Fibroblast of skin of right biceps (primary cell): ENCODE measurements at places on chromosomes 6 and 20.

GRCh38 chr6:15877231-15877630 is 214.4 kb upstream of the DTNBP1 start:
- DNase-seq, result no peak

DNA sequence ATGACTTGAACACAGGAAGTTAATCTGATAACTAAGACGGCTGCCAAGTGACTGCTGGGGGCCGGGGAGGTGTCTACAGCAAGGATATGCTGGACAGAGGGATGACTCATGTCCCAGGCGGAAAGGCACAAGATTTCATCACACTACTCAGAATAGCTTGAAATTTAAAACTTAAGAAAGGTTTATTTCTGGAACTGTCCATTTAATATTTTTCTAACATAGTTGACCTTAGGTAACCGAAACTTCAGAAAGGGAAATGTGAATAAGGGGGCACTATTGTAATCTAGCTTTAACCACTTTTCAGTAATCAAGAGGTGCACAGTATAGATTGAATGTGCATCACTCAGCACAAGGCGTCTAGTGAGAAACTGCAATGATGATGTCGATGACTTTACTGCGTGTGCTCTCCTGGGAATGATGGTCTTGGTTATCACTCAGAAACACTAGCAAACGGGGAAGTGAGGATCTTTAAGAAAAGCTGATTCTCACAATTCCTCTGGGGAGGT is 171.5 kb downstream of the QKI start:
- peak; percentile 91 for DNase-seq

DNA sequence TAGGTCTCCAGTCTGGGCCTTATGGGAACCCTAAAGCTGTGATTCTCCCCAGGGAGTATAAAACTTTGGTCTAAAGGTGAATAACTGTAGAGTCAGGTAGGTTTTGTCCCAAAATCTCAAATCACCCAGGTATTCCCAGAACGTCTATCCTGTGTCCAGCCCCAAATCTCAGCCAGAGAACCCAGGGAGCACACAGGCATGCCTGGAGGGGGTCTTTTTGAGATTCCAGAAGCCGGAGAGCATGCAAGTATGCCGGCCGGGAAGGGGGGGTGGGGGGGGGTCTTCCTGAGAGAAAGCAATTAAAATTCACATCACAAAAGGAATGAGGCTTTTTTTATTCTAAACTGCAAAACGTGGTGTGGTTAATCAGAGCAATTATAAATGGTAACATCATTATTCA is 210.0 kb downstream of the PTPRT start:
- DNase-seq, result no peak

DNA sequence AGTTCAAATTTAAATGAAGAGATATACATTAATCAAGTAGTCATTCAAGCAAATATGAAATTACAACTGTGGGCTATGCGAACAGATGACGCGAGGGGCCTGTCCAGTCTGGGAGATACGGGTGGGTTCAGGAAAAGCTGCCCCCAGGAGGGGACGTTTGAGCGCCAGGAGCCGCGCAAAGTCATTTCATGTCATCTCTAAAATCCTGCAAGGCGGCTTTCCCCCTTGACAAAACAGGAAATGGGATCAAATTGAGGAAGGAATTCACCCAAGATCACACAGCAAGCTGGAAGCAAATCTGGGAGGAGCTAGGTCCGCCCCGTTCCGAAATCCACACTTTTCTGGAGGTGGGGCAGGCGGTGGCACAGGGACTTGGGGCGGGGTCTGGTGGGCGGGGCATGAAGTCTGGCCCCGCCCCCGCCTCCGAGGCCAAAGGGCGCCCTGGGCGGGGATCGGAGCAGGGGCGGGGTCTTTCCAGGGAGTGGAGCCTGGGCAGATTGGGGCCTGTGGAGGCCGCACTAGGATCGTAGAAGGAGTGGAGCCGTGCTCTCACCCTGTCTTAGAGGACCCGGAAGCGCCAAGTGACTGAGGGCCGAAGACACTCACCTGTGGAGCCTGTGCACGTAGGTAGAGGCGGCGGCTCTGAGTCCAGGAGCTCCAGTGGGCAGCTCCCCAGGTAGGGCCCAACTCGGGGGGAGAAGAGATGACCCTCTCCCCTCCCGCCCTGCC is at the start of gene LPIN3:
Gene LPIN3, plus strand, starts transcription at position 495 of the 729 bp plus-strand sequence. CDS start 4,983 bp downstream, outside the sequence.
- DNase-seq, result peak; percentile 87

DNA sequence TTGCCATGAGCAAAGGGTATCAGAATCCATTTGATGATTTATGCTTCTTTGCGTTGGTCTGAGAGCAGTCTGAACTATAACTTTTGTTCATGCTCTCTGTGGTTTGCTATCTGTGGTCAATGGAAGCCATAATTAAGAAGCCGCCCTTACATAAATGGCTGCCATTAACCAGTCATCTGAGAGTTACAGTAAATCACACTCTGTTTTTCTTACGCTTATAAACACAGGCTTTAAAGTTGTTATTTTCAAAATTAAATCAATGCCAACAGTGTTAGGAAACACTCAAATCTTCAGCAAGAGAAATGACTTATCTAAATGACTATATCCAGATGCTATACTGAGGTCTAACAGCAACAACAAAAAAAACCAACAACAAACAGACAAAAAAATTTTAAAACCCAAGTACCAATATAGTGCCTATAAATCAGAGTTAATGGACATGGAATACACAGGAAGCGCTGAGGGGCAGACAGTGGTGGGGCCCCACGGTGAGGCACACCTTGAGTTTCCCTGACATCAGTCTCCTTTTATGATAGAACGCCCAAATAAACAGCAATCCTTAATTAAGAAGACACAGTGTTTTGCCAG is 108.0 kb upstream of the C6orf118 start:
- DNase-seq, result no peak

DNA sequence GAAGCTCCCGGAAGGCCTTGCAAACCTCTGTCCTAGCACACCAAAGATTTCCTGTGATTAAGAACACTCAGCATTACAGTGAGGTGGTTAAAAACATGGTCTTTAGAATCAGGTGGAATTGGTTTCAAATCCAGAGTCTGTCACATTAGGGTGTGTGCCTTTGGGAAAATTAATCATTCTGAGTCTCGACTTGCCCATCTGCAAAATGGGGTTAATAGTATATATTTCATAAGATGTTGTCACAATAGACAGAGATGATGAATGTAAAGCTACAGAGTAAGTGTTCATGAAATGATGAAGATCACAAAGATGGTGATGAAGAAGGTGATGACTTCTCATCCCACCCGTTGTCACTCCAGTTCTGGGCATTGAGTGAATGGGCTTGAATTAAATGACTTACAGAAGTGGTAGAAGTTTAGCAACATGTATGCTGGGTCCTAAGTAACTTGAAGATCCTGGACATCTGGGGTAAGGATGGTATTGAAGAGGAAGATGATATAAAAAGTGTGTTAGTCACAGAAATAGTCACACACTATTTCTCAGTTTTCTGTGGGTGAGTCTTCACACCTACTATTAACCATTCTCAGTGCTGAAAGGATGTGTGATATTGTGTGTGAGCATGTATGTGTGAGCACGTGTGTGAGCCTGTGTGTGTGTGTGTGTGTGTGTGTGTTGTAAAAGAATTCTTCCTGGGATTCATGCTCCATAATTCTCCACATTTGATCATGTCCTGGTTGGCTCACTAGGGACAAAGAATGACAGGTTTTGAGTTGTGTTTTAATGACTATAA is 28.0 kb upstream of the NEDD9 start:
- DNase-seq, result no peak

DNA sequence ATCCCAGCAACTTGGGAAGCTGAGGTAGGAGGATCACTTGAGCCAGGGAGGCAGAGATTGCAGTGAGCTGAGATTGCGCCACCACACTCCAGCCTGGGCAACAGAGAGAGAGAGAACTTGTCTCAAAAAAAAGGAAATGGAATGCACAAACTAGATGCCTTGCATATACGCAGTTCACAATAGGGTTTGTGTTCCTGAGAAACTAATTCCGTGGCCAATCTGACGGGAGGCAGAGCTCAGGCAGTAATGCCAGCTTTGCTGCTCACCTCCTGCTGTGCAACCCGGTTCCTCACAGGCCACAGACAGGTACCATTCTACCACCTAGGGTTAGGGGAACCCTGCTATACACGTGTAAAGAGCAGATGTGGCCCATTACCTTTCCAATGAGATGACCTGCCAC is 1.4 kb downstream of the CDK5RAP1 start:
- DNase-seq, result no peak

GRCh38 chr20:62618611-62619529 is 23.4 kb upstream of the SLCO4A1 start:
- no peak for DNase-seq

DNA sequence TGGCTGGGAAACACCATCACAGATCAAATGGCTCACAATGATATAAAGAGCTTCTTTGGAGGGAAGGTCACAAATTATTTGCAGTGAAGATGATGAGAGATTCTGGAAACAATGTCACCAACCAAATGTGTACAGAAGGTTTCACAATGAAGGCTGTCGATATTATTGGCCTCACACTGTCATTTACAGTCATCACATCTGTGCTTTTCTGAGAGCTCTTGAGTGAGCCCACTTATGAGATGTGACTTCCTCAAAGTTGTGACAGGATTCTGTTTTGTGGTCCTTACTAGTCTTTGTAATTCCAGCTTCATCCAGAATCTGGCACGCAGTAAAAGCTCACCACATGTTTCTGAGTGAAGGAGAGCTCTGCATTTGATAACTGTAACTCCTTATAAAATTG is 133.6 kb downstream of the LMBRD1 start:
- no peak for DNase-seq

DNA sequence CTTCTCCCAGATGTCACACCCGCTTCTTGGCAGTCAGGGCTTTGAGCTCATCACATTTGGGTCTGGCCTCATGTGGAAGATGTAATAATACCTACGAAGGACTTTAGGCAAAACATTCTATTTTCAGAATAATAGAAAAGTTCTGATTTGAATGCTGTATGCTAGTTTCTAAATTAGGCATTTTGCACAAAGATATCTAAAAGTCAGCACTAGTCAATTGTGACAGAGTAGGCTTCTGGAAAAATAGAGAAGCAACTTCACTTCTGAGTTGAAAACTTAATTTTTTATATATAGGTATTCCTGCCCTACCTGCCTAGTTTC is 38.3 kb upstream of the CD2AP start:
- DNase-seq, result no peak

- DNase-seq, result peak; percentile 21
These were observed 326.4 kb downstream of the LAMA2 start for GRCh38 chr6:129209355-129209754.

GRCh38 chr6:33505548-33506370 is 51.4 kb downstream of the ZBTB9 start:
- no peak for DNase-seq

GRCh38 chr6:132520953-132521352 is 8.0 kb upstream of the STX7 start:
- DNase-seq, result peak; percentile 45

- DNase-seq, result no peak
These were observed 38.3 kb downstream of the MAP7 start for GRCh38 chr6:136511926-136512325.

DNA sequence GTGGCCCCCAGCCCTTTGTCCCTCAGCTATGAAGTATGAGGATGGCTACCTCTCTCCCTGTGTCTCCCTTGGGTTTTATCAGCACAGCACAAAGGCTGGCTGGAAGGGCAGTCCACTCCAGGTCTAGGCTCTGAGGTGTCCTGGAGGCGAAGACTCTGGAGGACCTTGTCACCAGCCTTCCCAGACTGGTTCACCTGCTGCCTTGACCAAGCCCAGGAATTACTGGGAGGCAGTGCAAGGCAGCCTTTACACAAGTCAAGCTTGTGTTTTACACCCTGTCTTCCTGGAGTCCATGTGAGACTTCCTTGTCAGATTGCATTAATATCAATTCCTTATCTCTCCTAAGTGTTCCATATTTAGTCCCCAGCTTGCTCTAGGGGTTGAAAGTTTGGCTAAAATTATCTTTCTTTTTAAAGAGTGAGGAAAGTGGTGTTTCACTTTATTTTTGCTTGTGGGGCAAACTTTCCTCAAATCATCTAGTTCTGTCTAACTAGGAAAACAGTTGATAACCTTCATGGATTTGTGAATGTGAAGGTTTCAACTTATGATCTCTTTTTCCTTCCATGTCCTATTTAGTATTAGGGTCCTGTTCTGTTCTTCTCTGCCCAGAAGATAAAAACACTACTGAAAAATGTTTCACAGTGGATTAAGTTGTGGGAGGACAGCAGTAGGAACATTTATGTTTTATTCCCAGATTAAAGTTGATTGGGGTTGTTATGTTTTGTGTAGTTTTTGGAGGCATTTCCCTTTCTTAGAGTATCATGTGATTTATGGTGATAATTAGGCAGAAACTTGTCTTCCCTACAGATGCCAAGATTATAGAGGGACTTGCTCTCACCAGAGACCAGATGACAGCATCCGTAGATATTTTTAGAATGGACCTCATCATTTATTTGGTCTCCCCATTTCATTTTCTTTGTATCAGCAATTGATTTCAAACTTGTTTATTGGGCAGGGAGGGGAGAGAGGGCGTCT is 114.8 kb downstream of the FOXO3 start:
- DNase-seq, result peak; percentile 34
